ENCODE measurements at places on chromosomes 2 and 18.
A peak's percentile ranks its signal among the peaks of the same experiment; 100 is the strongest.

DNA sequence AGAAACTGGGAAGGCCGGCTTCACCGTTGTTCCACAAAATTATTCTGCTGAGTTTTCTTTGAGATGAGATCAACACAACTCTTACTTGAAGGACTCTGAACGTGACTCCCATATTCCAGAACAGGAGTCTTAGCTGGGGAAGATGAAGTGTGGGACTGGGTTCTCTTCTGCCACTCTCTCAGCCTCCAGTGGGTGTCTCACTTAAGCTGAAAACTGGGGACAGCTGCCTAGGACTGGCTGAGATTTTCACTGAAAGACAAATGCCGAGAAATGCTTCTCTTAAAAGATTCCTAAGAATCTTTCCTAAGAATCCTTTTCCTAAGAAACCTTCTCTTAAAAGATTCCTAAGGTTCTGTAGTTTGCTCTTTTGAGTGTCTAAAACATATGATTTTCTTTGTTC, 156.6 kb upstream of the LHCGR start:
- DNase-seq, result no peak

DNA sequence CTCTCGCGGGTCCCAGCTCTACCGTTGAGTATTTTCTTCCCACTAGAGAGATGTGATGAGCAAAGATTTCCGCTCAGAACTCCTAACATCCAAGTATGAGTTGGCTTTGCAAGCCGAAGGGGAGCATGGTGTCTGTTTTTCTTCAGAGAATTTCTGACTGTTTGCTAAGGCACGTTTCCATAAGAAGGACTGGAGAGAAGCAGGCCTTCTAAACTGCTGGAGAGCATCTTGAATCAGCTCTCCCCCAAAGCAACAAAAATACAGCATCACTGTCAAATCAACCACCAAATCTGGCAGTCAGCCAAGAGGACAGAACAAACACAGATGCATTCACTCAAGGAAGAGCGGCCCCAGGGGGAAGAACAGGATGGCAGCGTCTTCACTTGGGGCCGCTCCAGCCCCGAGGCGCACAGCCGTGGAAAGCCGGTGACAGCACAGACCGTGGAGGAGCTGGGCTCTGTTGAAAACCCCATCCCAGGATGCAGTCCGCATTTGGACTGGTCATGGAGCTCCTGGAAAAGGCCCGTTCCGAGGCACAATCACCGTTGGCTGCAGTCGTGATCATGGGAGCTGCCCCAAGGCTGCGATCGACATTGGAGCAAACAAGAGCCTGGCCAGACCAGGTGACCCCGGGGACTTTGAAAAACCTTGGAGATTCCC, 101.4 kb downstream of the NFATC1 start:
- DNase-seq, result no peak

DNA sequence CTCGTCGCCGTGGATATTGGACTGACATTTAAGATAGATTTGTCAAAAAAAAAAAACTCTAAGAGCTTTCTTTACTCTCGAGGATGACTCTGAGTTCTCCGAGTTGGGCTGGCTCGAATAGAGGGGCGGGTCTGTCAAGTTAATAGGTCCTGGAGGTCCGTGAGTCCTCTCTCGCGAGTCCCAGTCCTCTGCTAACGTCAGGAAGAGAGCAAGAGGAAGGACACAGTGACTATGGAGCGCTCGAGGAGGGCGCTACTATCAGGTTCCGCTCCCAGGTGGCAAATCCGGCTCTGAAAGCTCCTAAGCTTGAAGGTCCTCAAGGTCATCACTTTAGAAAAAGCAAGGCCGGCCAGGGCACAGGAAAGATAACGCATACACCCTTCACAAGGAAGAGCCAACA, 404 bp upstream of the AKAIN1 start:
- DNase-seq, result no peak

GRCh38 chr2:156340377-156340776, 7.9 kb upstream of the NR4A2 start:
- no peak for DNase-seq

- no peak for DNase-seq
Observed at GRCh38 chr2:152566728-152567069, 150.6 kb downstream of the PRPF40A start.

DNA sequence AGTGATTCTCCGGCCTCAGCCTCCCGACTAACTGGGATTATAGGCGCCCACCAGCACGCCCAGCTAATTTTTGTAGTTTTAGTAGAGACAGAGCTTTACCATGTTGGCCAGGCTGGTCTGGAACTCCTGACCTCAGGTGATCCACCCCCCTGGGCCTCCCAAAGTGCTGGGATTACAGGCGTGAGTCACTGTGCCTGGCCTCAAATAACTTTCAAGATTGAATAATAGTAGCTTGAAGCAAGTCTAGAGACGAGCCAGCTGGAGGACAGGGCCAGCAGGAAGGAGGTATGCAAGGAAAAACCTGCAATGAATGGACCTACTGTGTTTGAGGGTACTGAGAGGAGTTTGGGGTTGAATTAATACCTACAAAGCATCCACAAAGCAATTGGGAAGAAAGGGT, 87.5 kb downstream of the MSH2 start:
- no peak for DNase-seq

GRCh38 chr2:10820562-10820961, 8.0 kb upstream of the PDIA6 start:
- no peak for DNase-seq

DNA sequence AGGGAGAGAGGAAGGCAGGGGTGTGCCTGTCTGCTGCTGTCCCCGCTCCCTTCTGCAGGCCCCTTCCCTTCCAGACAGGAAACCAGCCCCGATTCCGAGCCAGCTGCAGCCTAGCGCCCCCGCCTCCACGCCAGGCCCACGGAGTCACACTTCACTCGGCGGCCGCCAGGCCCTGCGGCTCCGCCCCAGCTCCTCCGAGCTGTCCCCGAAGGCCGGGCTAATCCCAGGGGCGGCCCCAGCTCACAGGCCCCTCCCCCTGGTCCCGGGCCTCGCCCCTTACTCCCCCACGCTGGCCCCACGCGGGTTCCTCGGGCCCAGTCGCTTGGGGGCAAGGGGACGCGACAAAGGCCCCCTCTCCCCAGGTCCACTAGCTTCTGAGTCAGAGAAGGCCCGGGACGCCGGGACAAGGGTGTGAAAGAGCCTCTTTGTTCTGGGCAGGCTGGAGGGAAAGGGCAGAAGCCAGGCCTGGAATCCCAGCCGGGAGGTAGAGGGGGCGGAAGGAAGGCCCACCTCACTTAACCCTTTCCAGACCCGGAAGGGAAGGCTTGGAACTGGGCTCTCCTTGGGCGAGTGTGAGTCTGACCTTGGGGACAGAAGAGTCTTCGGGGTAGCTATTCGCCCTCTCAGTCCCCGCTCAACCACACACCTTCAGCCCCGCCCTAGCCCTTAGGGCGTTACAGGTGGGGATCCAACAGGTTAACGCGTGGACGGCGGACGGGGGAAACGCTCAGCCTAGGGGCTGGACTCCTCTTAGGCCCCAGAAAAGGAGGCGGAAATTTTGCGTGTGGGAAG, 1.2 kb downstream of the RTKN start:
- peak; percentile 42 for DNase-seq

- DNase-seq, result no peak
Observed at GRCh38 chr2:60334610-60335009, 218.8 kb downstream of the BCL11A start.

- DNase-seq, result no peak
Observed at GRCh38 chr2:120320318-120320851, 25.6 kb upstream of the INHBB start.

DNA sequence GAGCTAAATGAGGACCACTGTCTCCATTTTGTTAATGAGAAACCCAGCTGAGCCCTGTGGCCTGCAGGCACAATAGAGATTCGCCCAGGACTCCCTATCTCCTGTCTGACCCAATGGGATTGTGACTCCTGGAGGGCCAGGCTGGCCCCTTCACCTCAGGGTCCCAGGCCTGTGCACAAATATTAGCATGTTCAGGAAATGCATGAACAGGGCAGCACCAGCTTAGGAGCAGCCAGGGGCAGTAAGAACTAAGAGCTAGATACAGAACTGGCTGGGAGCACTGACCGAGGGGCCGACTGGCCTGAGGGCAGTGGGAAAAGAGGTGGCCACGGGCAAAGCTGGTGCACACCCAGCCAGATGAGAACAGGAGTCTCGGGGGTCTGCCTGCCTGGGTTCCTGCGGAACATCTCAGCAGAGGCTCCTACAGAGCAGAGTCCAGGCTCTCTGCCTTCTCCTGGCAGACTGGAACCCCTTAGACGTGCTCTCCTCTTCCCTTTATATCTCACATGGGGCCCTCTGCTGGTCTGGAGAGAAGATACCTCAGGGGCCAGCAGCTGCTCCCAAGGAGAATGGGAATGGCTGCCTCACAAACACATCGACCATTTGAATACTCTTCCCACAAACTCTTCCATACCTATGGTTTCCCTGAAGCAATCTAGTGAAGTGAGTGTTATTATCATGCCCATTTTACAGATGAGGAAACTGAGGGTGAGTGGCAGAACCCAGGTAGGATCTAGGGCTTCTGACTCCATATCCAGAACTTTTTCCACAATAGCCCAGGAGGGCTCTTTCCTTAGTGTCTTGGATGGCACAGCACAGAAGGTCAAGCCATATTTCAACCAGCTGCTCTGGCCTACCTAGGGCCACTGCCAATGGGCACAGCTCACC, 77.6 kb upstream of the OTOF start:
- no peak for DNase-seq

All from T-helper 2 cell (primary cell).